ENCODE measurements at places on chromosomes 5 and 9. TPM values are rescaled to one million over a fixed set of nuclear protein-coding genes. Genes with fewer than 3 reads are reported as not detected.

Gene SURF4
- 336 TPM for total RNA-seq

Gene SLC28A3
- total RNA-seq = not detected

Gene MYMK
- not detected for total RNA-seq

Gene SAPCD2
- total RNA-seq = 14.7 TPM

Gene GTF3C5
- total RNA-seq = 66.3 TPM

Gene GPR150
- total RNA-seq = 0.33 TPM

Gene PANK3
- 63.5 TPM for total RNA-seq

All from vein endothelial cell (primary cell).